Activated CD4-positive, alpha-beta T cell treated with anti-CD3 and anti-CD28 coated beads for 36 hours (primary cell): ENCODE measurements at places on chromosomes 7 and 10.

GRCh38 chr7:143376396-143376795, 4.7 kb upstream of the ZYX start:
- no peak for DNase-seq

DNA sequence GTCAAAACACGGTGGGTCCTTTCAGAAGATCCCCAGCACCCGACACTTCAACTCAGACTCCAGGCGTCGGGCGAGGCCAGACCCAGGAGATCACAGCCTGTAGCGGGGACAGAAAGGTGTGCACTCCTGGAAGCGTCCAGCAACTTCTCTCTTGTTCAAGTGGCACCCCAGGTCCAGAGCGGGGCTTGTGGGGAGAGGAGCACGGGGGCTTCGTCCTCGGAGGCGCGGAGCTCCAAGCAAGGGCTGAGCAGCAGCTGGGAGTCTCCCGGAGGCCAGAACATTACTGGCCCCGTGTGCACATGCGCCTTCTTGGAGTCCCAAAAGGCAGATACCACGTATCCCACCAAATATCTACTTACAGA, 54.9 kb downstream of the ZRANB1 start:
- no peak for DNase-seq

GRCh38 chr7:130949550-130949949, 215.5 kb upstream of the KLF14 start:
- DNase-seq: no peak

GRCh38 chr10:12890958-12891357, 110.6 kb downstream of the CCDC3 start:
- no peak for DNase-seq

DNA sequence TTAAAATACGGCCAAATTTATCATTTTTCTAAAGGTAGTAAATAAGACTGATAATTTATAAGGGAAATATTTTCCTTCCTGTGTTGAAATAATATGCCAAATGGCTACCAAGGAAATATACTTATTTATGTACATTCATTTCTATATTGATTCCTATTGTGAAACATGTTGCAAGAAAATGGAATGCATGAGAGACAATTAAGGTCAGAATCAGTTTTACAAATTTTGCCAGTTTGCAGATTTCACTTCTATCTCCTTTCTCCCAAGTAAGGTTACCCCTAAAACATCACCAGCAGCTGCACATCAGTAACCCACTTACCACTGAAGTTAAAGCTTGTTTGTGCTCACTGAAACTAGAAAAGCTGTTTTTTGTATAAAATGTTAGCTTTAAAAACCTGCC, 19.2 kb upstream of the REEP3 start:
- DNase-seq: no peak

DNA sequence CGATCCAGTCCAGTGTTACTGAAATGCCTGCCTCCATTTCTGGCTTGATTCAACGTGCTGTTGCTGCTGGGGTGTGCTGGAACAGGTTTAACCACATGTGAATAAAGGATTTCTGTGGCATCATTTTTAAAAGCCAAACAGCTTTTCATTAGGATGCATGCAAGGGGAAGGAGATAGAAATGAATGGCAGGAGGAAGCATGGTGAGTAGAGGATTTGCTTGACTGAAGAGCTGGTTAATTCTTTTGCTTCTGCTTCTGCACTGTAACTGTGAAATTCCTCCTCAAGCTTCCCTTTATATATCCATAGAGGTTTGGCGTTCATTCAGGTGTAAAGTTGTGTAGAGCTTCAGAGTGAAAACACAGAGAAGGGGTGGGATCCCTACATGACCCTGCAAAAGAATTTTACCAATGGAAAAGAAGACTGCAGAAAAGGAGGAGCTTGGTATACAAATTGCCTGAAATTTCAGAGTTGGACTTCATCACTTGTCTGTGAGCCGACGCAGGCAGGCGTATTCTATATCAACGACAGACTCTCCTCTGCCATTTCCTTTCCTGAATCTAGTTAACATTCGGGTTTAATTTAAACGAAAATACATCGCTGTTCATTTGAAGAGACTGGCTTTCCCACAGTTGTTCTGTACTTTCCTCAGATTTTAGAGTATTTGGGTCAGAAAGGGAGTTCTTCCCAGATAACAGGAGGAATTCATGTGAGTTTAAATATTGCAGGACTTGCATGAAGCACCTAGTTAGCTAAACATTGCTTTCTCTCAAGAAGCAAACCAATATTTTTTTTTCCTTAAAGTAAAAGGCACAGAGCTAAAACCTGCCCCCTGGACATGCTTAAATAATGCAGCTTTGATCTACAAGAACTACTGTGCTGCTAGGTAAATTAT, at the start of gene SOSTDC1:
SOSTDC1 (minus strand) TSS at position 270 of the 893 bp plus-strand sequence; CDS start at position 200, 70 bp downstream.
- DNase-seq: no peak

- no peak for DNase-seq
These were observed 44.3 kb upstream of the PPP1R17 start for GRCh38 chr7:31642681-31643115.

- DNase-seq: peak; percentile 81
These were observed at the start of gene ACTL6B for GRCh38 chr7:100655908-100656674. Gene ACTL6B (minus strand): TSS chr7:100656448. CDS start chr7:100656354, 94 bp downstream.

GRCh38 chr7:122965306-122965705, 30.2 kb downstream of the TAS2R16 start:
- no peak for DNase-seq

DNA sequence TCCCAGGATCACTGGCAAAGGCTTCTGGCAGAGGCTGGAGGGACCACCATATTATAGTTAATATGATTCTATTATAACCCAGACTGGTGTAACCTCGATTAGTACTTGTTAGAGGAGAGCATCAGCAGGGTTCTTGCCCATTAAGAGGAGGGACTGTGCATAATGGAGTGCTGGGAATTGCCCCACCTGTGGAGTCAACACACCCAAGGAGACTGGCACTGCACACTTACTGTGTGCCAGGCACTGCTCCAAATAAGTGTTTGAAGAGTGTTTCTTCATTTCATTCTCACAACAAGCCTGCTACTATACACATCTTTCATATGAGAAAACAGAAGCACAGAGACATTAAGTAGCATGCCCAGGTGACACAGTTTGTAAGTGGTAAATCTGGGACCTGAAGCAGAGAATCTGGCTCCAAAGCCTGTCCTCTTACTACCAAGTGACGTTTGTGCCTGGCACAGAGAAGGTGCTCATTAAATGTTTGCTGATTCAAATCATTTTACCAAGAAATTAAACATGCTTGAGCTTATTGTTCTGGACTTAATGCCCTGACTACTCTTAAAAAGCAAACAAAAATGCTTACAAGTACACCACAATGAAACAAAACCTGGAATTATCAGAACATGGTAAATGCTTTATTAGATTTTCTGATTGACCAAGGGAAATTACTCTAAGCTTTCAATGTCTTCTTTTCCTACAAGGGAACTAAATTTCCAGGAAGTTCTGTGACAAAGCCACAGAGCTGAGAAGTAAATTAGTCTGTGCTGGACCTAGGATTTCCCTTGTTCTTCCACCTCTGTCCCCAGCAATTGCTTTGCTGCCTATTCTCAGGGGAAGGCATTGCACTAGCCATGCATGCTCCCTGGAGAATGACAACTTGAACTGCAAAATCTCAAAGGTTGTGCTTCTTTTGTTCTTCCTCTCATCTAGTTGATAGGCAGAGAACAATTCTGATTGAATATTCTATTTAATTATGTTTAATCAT, 809 bp downstream of the SLC13A1 start:
- DNase-seq: no peak

DNA sequence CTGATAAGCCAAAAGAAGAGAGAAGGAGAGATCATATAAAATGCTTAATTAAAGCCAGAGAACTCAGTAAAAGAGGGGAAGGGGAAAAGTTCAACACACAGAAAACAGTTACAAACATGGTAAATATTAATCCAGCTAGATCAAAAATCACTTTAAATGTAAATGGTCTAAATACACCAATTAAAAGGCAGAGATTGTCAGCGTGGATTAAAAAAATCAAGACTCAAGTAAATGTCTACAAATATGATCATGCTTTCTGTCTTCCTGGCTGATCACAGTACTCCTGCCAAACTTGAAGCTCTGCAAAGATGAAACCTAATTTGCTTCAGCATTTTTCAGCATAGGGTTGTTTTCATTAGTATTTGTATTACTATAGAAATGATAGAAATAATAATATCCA, 54.6 kb upstream of the RNF32 start:
- DNase-seq: no peak

GRCh38 chr7:96663457-96663856, 46.2 kb downstream of the SEM1 start:
- DNase-seq: no peak

DNA sequence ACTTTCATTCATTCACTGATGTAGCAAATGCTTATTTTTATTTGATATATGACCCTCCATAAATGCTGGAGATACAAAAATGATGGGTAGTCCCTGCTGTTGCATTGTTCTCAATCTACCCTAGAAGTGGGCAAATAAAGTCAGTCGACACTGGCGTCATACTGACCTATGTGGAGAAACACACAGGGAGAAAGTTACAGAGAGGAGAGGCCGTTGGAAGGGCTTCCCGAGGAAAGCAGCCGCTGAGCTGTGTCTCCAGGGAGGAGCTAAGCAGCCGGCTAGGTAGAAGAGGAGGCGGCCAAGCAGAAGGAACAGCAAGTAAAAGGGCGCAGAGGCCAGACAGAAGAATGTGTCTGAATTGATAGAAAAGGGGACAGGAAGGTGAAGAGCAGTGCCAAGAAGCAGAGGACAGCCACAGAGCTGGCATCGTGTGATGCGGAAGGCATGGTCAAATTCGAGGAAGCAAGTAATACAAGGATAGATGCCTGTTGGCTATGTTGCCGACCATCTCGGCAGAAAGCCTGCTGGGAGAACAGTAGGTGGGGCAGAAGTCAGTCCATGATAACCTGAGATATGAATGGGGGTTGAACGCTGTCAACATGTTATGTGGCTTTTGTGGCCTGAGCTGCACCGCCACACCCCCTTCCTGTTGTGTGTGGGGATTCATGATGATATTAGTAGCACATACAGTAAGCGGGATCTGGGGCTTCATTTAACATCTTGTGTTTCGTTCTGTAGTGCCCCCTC, 25.9 kb downstream of the ST8SIA6 start:
- peak; percentile 77 for DNase-seq

- no peak for DNase-seq
These were observed 4.4 kb downstream of the BICC1 start for GRCh38 chr10:58517081-58517480.

DNA sequence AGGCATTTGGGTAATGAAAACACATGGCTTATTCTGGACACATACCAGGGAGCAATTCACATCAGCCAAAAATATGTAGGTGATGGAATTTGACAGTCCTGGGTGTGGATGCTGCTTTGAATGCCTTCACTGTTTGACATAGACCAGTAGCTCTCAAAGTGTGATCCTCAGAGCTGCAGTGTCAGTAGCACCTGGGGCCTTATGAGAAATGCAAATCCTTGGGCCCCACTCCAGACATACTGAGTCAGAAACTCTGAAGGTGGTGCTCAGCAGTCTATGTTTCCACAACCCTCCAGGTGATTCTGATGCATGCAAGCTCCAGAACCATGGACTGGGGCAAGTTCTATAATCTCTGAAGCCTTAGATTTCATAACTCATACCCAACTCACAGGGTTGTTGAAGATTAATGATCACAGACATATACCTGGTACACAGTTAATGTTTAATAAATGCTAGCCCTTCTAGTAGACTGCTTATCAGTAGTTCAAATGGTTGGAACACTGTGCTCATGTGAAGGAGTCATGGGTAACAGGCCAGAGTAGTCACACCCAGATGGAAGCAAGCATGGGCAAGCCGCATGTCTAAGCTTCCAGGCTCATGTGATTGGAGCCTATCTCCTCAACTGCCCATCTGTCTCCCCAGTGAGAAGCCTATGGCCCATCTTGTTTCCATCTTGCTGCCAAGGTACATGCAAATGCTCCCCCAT, 715.7 kb downstream of the GRID1 start:
- no peak for DNase-seq

DNA sequence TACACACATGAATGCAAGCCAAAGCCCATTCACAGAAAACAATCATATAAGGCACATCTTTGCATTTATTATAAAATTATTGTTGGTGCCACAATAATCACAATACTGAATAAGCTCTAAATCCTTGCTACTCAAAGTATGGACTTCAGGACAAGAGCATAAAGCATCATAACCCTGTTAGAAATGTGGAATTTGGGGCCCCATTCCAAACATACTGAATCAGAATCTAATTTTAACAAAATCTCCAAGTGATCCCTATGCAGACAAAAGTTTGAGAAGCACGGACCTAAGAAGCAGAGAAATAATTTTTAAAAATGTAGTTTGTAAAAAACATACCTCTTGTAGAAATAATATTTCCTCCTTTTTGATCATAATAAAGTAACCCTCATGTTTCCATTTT, 199.2 kb downstream of the IMMP2L start:
- no peak for DNase-seq

DNA sequence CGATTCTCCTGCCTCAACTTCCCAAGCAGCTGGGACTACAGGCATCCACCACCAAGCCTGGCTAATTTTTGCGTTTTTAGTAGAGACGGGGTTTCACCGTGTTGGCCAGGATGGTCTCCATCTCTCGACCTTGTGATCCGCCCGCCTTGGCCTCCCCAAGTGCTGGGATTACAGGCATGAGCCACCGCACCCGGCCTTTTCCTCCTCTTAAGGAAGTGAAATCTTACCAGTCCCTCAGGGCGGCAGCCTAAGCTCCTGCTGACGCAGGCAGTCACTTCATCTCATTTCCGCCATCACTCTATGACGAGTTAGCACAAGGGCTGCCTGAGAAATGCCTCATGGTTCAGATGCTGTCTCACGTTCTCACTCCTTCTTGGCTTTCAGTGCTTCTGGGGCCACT, 246.0 kb upstream of the SHH start:
- DNase-seq: no peak

DNA sequence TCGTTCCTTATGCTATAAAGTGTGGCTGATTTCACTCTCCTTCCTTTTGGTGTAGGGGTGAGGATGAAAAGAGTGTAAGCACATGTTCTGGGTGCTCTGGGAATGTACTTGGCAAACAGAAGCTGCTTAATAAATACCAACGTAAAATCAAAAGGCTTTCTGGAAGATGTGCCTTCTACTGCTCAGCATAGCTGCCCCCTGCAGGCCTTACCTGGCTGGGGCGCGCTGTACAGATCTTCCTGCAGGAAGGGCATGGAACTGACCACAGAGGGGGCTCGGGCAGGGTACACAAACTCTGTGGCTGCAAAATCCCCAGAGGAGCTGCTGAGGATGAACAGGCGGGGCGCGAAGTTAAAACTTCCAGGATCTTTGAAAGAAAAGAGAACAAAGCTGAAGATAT, 169.4 kb downstream of the SVIL start:
- DNase-seq: no peak

- peak; percentile 85 for DNase-seq
These were observed 6.3 kb downstream of the NAT16 start for GRCh38 chr7:101173752-101174244.

- DNase-seq: peak; percentile 65
These were observed 3.5 kb downstream of the MKRN1 start for GRCh38 chr7:140475747-140476333.
